ENCODE measurements at places on chromosomes 12 and 14. TPM values are rescaled to one million over a fixed set of nuclear protein-coding genes. Genes with fewer than 3 reads are reported as not detected.

Gene DIO2
- not detected for polyA plus RNA-seq

GRCh38 chr12:26941215-26941594 is 2.9 kb downstream of the FGFR1OP2 start:
- DNase-seq: no peak

Gene SLC11A2
- polyA plus RNA-seq: 9.0 TPM

DNA sequence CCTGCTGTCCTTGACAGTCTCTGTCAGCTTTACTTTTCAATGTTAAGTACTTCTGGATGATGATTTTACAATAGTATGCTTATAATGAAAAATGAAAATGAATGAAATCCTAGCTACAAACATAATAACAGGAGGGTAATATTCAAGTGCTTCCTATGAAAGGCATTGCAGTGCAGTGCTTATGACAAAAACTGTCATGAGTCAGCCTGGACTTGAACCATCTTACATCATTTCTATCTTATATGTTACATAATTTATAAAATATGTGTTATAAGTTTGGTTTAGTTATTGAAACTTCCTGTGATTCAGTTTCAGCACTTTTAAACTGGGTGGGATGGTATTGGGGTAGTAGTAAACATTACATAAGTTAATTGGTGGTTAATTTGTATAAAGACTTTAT is 451.7 kb downstream of the TMEM117 start:
- no peak for DNase-seq

All from naive thymus-derived CD8-positive, alpha-beta T cell (primary cell).